ENCODE measurements at places on chromosomes 5 and 9.

DNA sequence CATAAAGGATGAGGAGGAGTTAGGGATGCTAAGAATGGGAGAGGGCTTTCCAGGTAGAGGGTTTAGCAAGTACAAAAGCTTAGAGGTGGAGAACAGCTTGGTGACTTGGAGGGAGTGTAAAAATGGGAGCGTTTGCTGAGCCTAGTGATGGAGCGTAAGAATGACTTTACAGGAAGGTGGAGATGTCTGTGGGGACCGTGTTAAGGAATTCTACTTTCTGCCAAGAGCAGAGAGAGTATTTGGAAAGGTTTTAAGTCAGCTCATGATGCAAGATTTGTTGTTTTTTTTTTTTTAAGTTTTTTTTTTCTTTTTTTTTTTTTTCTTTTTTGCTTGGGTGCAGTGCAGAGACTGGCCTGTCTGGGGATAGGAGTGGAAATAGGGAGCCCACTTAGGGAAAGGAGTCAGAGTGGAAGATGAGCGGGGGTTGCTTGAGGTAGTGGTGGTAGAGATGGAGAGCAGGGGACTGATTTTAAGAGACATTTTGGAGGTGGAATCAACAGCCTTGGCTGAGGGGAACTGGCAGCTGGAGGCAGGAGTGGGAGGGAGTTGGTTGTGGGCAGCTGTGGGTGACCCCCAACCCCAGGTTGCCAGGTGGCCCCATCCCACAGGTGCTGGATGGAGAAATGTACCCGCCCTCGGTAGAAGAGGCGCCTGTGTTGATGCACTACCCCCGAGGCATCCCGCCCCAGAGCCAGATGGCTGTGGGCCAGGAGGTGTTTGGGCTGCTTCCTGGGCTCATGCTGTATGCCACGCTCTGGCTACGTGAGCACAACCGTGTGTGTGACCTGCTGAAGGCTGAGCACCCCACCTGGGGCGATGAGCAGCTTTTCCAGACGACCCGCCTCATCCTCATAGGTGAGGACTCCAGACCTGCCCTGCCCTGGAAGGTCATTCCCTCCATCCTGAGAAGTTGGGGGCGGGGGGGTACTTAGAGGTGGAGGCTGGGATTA lies 12.4 kb downstream of the PTGS1 start:
- DNase-seq: no peak

GRCh38 chr5:154544646-154545045 lies 66.6 kb upstream of the HAND1 start:
- no peak for DNase-seq

DNA sequence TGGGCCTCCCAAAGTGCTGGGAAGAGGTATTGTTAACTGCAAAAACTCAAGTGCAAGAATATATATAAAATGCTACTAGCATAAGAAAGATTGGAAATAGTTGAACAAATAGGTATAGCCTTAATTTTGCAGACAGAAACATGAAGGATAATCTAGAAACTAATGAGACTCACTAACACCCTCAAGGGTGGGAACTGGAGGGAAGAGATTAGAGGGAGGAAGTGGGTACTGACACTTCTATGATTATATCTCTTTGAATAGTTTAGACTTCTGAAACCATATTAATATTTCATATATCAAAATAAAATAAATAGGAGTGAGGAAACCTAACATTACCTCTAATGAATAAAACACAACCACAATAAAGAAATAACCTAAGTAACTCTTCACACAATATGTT lies 23.0 kb downstream of the AUH start:
- DNase-seq: no peak

- DNase-seq: no peak
Measured at GRCh38 chr9:109971226-109971625, 191.2 kb downstream of the PALM2AKAP2 start.

GRCh38 chr5:145072889-145073288 lies 762.3 kb downstream of the PRELID2 start:
- no peak for DNase-seq

GRCh38 chr5:65702036-65702435 lies 19.9 kb downstream of the SGTB start:
- DNase-seq: no peak

DNA sequence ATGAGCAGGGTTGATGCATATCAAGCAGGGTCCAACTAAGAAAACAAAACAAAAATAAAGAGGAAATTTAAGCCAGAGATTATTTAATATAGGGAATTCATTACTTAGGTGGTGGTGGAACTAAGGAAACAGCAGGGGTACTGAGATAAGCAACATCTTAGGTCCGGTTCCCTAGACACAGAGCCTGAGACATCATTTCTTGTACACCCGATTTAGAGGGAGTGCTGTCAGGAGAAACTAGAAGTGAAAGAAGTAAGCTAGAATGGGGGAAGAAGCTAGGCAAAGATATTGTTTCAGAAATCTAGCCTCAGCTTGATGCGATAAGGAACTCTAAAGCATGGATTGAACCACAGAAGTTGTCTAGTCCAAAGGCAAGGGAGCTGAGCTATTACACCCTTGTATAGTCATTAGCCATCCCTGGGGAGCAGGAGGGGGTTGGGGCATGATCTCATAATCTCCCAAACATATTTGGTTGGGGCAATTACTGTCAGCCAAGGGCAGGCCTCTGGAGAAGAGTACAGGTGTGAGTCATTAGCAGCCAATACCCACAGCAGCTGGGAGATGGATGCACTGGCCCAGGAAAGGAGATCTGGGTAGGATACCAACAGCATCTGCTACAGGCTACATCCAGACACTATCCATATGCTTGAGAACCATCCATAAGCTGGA lies 194.5 kb downstream of the ARL15 start:
- no peak for DNase-seq

DNA sequence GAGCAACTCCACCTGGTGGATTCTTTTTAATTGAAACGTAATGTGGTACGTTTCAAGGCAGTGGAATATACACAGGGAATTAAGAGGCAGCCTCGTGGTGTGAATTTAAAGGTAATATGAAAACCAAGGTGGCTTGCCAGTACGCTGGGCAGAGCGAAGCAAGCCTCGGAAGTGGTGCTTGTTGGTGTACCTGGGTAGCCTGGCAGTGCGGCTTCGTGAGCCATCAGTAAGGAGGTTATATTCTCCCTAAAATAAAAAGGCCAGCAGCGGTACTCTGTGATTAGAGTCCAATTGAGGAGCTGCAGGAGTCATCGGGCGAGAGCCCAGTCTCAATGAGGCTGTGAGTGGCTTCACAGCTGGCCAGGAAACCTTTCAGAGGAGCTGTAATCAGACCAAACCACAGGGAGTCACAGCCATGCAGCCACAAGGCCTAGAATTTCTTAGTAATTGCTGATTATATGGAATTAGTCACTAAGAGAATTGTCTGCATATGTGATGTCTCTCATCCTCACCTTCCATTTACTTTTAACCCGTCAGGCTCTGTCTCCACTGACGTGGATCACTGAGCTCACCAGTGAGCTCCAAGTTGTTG lies 57.7 kb downstream of the DCP2 start:
- no peak for DNase-seq

GRCh38 chr5:93993161-93993560 lies 251.8 kb upstream of the POU5F2 start:
- DNase-seq: no peak

- no peak for DNase-seq
Measured at GRCh38 chr5:131363811-131364506, 100.1 kb downstream of the CDC42SE2 start.

DNA sequence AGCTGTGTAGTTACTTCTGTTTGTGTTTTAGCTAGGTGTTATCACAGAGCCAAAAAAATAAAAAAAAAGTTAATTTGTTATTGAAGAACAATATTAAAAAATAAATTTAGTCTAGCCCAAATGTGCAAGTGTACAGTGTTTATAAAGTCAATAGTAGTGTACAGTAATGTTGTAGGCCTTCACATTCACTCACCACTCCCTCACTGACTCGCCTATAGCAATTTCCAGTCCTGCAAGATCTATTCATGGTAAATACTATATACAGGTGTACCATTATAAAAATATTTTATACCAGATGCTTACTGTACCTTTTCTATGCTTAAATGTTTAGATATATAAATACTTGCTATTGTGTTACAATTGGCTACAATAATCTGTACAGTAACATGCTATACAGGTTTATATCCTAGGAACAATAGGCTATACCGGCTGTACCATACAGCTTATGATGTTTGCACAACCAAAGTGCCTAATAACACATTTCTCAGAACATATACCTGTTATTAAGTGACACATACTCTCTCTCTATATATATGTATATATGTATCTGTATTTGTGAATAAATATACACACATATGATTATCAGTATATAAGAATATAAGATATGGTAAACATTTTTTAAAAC lies 341.4 kb upstream of the EDIL3 start:
- no peak for DNase-seq

DNA sequence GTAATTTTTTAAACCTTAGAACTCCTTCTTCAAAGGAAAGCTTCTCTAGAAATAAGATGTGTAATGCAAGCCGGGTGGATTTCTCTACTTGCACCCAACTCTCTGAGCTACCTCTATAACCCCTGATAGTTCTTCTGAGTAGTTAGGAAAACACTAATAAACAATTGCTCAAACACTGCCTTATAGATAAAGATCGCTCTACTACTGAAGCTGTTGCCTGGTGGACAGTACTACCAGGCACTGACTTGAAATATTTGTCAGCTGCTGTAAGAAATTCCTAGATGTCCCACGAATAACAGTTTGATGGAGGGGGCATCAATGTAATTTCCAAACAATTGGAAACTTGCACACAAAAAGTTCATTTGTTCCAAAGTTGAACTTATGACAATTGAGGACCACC lies 42.0 kb downstream of the NR3C1 start:
- no peak for DNase-seq

DNA sequence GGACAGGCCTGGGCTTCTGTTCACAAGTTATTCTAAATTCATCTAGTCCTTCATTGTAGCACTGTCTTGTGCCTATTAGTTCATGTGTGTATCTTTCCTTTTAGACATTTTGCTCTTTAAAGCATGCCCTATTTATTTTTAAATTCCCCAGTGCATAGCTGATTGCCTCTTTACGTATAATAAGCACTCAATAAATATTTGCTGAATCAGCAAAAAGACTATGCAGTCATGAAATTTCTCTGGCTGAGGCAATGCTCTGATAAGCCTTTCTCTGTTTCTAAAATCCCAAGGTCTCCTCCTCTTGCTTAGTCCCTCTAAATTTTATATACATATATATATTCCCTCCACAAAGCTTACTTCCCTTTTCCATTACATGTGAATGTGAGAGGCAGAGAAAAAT lies 315.9 kb upstream of the PCSK5 start:
- no peak for DNase-seq

DNA sequence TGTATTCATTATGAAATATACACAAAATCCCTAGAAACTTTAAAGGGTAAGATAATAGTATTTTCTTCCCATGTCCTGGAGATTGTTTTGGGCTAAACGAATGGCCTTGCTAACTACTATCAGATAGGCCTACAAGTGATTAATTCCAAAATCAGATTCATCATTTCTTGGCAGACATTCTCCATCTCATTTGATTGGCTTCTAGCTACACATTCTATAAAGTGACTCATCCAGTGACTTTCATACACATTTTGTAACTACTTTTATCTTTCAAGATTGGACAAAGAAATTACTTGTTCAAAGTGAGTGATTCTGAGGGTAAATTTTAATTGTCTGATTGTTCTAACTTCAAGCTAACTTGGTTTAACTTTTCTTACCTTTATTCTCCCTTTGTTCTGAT lies 93.3 kb downstream of the RAPGEF6 start:
- no peak for DNase-seq

GRCh38 chr5:53030893-53031292 lies 41.7 kb downstream of the ITGA2 start:
- DNase-seq: no peak

DNA sequence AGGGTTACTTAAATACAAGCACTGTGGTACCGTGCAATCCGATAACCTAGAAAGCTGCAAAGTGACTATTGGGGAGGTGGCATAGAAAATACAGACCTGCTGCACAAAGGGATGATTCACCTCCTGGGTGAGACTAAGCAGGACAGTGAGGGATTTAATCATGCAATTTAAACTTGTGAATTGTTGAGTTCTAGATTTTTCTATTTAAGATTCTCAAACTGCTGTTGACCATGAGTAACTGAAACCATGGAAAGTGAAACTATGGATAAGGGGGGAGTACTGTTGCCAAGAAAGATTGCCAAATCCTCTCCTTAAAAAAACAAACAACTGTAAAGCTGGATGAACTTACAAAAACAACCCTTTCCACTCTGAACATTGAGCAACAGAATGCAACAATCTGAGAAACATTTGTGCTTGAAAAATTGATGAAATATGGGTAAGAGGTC lies 61.5 kb upstream of the NUDT12 start:
- no peak for DNase-seq

DNA sequence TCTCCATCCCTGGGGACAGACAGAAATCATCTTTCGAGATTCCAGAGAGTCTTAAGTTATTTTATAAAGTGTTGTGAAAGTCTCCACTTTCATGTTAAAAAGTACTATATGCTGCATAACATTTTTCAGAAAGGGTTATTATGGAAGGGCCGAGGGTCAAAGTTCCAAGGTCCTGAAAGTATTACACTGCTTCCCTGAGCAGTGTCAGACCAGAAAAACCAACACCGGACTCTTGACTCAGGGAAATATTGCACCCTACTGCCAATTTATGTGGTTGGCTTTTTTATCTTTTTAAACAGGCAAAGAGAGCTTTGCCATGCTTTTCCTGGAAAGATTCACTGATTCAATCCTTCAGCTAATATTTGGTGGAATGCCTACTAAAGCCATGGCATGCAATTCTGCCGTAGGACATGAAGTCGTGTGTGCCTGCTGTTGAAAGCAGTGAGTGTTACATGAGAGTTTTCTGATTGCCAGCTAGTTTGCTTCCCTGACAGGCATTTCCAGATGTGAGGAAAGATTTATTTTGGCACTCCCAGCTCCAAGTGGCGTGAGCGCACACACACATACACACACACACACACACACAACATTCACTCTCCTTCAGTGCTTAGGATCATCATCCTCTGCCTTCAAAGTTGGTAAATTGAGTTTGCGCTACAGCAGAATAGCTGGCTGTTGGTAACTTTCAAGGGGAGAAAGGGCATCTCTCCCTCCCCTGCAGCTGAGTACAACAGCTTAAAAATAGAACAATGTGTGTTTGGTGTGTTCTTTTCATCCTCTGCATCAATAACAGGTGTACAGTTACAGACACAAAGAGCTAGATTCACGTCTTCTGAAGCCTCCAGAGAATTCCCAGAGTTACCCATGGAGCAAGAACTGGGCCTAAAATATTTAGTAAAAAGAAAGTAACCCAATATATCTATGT lies 45.6 kb downstream of the SLC1A3 start:
- no peak for DNase-seq

Measured in cortex of kidney (tissue), 1 donor.